NCI-H2081 treated with DMSO at 0.1 percent for 48 hours (cell line): ENCODE measurements at places on chromosomes 1 and 21.

GRCh38 chr1:164515231-164515630 is 43.8 kb upstream of the PBX1 start:
- no peak for DNase-seq

DNA sequence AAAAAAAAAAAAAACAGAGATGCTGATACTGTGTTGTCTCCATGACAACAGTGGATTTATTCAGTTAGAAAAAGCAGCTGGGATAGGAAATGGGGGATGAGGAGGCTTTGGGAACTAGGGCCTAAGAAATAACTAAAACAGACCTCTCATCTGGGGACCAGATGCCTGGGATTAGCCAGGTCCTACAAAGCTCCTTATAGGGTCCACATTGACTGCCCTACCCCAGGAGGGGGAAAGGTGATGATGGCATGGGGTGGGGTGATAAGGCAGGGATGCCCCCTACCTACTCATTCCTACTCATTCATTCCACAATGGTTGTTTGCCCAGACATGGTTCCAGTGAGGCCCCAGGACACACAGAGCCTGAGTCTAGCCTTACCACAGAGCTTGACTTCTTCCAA is 131.2 kb downstream of the PLXNA2 start:
- DNase-seq = no peak

- DNase-seq = no peak
These were observed 57.2 kb downstream of the AKT3 start for GRCh38 chr1:243792891-243793290.

GRCh38 chr1:162990665-162991064 is 78.5 kb upstream of the RGS4 start:
- DNase-seq = no peak

GRCh38 chr1:157542676-157543075 is 9.6 kb downstream of the FCRL5 start:
- no peak for DNase-seq
